Motor neuron (in vitro differentiated cells): ENCODE measurements at places on chromosomes 3 and 15. TPM values are rescaled to one million over a fixed set of nuclear protein-coding genes. Genes with fewer than 3 reads are reported as not detected.

DNA sequence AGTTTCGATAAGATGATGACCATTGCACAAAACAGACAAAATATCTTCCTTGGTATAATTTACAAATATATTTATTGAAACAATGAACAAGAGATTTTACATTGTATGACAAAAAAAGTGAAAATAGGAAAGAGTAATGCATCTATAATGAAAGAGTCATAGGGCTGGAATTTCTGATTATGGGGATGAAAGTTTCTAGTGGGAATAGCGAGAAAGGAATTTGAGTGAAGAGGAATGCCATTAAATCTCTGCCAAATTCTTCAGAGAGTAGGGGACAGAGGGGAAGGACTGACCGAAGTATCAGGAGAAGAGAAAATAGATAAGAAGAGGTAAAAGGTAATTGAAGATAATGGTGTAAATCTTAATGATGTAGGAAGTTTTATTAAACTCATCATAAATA, 125.4 kb downstream of the VGLL3 start:
- no peak for ATAC-seq

The RETNLB gene
- not detected in 2 replicates for total RNA-seq

DNA sequence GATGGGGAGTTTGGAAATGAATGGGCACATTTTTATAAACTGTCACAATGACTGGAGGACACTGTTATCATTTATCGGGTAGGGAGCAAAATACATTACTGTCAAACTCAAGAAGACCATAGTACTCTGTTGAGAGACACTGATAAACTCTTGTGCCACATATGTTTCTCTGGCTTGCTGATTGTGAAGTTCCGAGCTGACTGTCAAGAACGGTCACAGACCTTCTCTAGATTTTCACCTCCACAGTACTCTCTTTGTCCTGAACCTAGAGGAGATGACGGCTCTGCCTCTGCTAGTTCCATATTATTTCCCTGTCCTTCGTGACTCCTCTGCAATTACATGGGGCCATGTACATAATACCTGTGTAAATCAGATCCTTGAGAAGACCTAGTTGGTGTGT, 451.9 kb downstream of the LPP start:
- ATAC-seq: no peak

GRCh38 chr15:98155356-98155755, 194.9 kb downstream of the ARRDC4 start:
- peak; percentile 56 for ATAC-seq

The SKIC8 gene
- 53.4 and 74.5 TPM in 2 replicates for total RNA-seq

- no peak for ATAC-seq
These were observed 274.5 kb upstream of the C2CD4B start for GRCh38 chr15:62439543-62440016.

DNA sequence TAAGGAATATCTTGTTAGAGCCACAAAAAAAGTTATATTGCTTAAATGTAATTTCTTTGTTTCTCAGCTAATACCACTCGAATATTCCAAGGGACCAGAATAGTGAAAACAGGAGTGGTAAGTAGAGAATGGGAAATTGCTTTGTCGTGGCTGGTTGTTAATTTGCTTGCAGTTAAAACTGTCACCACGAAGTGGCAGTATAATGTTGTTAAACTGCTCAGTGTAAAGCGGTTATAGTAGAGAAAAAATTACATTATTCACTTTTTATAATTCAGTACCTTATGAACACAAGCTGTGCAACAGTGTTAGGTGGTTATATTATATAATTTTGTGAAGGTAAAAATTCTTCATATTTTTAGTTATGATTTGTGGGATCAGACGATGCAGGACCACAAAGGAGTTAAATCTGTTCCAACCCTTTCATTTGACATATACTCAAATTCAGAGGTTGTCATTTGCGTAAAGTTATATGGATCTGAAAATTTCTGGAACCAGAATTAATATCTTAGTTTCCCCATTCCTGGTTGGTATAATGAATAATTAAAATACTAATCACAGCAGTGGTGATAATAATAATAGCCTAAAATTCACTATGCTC, 171.8 kb downstream of the FEZF2 start:
- peak; percentile 28 for ATAC-seq

GRCh38 chr15:98800437-98801233, 152.3 kb downstream of the IGF1R start:
- ATAC-seq: peak; percentile 77

DNA sequence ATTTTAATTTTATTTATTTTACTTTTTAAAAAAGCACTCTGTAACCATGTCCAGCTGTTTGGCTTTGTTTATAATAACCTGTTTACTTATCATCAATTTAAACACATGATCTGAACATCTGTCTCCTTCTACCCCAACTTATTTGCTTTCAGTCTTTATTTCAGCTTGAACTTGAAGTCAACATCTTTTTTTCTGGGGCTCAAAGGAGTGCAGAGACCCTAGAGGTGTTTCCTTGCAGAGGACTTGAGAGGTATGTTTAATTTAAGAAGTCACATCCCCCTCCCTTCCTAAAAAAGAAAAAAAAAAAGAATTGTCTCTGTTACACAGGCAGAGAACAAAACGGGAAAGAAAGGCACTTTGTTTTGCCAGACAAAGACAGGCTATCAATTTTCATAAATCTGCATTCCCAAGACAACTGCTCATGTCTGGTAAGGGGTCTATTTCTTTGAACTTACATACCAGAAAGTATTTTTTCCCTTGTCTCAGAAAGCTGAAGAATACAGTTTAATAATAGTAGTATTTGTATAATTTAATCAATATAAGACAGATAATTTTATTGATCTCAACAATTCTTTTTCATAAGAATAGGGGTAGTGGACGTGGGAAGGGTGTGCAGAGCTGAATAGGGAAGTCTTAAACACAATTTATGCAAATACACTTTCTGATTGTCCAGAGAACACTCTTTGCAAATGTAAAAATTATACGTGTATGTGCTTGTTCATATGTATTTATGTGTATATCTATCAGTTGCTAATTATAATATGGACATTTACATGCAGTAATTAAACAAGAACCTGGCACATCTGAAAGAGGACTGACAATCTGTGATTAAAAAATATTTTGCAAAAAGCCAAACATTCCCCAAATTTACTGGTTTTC, 109.7 kb upstream of the PDZRN3 start:
- no peak for ATAC-seq

DNA sequence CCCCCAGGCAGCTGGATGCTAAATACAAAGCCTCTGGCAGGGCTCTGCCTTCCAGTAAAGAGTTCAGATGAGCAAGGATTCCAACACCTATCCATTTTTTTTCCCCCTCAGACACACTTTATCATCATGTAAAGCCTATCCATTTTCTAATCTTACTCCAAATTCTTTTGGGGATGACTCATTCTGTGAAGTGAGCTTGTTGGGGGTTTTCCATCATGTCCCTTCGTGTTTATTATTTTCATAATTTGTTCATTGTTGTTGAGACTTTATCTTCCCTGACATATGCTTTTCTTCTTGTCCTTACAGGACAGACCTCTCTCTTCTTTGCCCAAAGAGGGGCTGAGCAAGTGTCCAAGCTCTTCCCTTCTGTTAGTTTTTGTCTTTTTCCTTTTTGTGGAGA, 34.7 kb upstream of the SH3BP5 start:
- no peak for ATAC-seq

DNA sequence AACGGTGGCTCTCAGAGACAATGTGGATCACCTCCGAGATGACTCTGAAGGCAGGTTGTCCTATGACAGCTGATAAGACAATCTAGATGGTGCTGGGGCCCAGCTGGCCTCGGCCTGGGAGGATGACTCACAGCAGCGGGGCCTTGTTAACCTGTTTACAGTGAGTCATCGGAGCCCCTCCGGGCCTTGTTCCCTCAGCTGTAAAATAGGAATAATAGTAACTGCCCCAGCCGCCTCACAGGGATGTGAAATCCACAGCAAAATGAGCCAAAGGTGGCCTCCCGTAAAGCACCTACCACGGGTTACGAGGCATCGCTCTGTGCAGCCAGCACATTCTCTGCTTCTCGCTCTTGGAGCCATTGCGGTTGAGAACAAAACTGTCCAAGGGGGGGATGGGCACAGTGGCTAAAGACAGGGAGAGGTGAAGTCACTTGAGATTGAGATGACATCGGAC, 88.6 kb upstream of the RASGRF1 start:
- ATAC-seq: peak; percentile 99

The ACAN gene
- 0.15 and 0.24 TPM in 2 replicates for total RNA-seq

The CASR gene
- 0.58 and 1.1 TPM in 2 replicates for total RNA-seq

GRCh38 chr3:4996223-4996765, 17.1 kb downstream of the BHLHE40 start:
- no peak for ATAC-seq

The AHSG gene
- not detected in 2 replicates for total RNA-seq

- ATAC-seq: no peak
These were observed 8.6 kb downstream of the CLEC3B start for GRCh38 chr3:45034612-45035252.

The SLCO2A1 gene
- total RNA-seq: 9.0 and 10.0 TPM in 2 replicates

The KCTD6 gene
- total RNA-seq: 18.9 and 19.4 TPM in 2 replicates
